ENCODE measurements at places on chromosomes 1 and 21.
A peak's percentile ranks its signal among the peaks of the same experiment; 100 is the strongest.

- peak; percentile 2 for DNase-seq
These were observed 890.6 kb downstream of the KCNT2 start for GRCh38 chr1:195717651-195718050.

- no peak for DNase-seq
These were observed 57.3 kb downstream of the RHOU start for GRCh38 chr1:228792601-228793000.

GRCh38 chr1:39144924-39145323 lies 59.6 kb upstream of the MACF1 start:
- no peak for DNase-seq

- DNase-seq = no peak
These were observed 97.2 kb downstream of the TBX15 start for GRCh38 chr1:118890851-118891384.

DNA sequence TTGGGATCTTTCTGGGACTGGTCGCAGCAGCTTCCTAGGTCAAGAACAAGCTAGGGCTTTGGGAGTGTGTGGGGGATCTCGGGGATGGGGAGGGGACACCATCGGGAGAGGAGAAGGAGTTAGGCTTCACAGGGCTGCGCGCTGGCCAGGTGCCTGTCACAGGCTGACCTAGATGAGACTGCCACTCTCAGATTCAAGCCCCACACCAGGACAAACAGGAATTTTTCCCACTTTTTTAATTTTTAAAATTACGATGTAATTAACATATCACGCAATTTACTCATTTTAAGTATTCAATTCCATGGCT lies 180.6 kb downstream of the CAMTA1 start:
- no peak for DNase-seq

DNA sequence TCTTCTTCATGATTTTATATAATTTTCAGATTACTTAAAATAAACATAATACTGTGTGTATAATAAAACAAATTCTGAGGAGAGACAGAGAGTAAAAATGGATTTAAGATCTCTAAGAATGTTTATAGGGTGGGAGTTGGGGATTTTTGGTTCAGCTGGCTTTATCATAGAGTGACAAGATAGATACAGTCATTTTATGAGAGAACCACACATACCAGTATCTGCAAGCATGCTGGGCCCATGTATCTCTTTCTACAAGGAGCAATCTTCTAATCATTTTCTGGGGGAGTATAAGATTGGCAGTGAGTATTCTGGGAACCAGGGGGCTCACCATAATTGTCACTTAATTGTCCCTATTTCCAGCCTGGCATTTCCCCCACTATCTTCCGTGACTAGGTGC lies 64.3 kb upstream of the DUSP10 start:
- no peak for DNase-seq

DNA sequence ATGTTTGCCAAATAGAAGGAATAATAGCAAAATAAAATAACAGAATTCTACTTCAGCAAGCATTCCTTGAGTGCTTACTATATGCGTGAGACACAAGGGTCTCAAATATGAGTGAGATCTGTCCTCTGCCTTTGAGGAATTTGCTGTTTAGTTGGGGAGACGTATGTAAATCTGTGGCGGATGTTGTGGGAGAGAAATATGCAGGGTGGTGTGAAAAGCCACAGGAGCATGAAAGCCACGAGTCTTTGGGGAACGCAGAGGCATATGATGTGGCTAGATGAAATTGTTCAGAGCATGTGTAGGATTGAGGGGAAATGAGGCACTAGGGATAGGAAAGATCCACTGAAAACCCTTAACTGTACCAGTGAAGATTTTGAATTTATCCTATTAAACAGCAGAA lies 244.4 kb downstream of the PBX1 start:
- DNase-seq = no peak

DNA sequence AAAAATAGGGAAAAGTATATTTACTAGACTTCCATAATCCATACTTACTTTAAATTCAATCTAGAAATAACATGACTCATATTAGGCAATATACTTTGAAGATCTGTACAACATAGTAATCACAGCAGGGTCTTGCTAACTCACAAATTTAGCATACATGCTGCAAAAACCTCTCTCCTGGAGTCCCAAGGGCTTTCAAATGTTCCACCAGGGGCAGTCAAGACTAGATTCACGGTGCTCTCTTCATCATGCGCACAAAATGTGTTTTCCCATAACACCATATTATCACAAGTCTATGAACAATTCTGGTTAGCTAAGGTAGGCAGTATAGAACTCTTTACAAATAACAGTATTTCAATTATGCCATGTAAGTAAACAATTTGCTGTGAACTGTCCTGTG lies 45.8 kb downstream of the SSX2IP start:
- no peak for DNase-seq

DNA sequence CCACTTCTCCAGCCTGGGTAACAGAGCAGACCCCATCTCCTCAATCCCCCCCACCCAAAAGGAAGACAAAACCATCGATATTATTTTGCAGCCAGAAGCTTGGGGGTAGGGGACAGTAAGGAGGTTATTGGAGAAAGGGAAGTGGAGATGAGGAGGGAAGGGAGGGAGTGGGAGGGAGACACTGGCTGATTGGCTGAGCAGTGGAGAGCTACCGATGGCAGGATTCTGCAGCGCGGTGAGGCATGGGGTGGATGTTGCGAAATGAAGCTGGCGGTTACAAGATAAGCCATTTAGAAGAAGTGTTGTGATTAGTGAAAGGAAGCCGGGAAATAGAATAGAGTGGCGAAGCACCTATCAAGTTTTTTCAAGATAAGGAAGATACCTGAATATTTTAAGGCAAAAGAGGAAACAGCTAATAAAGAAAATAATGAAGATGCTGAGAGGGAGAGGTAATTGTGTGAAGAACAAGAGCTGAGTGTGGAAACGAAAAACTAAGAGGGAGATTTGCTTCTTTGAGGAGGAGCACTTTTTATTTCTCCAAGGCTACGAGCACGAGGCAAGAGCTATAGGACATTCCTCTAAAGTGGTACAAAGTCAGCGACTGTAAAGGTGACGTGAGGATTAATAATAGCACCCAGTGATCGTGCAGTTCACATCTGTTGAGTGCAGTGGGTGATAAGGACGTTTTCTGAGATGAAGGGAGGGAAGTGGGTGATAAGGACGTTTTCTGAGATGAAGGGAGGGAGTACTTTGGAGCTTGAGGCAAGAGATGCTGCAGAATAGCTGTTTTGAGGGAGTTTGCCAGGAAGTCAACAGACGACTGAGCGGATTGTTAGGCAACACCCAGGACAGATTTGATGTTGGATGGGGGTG lies 103.2 kb upstream of the KIF26B start:
- DNase-seq = no peak

- no peak for DNase-seq
These were observed 96.4 kb upstream of the CACNA1E start for GRCh38 chr1:181386951-181387350.

DNA sequence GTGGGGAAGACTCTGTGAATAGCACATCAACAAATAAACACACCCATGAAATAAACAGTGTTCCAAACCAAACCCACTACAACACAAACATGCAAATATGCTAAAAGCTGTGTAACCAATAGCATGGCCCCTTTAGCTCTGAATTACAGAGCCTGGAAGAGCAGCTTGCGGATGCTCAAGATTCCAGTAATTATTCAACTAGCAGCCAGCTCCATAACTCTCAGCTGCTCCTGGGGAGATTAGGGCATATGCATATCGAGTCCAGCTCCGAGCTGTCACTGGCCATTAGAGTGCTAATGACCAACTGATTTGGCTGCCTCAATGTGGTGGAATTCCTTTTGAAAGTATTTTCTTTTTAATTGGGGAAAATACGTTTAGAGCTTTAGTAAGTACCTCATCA lies 207.1 kb downstream of the HHAT start:
- peak; percentile 55 for DNase-seq

DNA sequence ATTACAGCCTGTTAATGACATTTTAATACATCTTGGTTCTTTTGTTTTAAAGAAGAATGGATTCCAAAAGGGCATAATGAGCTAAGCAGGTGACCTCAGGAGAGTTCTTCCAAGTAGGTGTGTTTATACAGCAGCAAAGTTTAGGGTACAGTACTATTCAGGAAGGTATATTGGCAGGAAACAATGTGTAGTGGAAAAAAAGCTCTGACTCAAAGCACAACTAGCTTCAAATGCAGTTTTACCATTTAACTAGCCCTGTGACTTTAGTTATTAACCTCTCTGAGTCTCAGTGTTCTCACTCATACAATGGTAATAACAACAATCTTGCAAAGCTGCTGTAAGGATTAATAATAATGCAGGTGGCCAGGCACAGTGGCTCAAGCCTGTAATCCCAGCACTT lies 29.9 kb downstream of the FAF1 start:
- no peak for DNase-seq

DNA sequence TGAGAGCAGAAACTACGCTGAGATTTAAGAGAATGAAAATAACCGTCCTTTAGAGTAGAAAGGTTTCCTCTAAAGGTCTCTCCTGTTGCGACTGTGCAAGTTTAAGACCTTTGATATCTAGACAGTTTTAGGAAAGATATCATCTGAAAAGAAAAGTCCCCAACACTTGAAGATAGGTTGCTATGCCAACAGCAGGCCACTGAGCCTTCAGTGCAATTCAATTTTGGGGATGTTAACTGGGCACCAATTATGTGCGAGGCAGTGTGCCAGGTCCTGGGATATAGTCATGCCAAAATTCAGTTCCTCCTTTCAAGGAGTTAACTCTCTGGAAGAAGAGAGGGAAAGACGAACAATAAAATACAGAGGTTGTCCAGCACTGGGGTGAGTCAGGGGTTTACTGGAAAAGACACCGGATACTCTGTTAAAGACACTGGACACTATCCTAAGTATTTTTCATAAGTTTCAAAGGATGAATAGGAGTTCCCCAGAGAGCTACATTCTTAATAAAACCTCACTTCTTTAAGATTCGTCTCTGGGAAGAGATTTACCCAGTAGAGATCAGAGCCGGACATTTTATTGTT lies 25.5 kb upstream of the ZNF281 start:
- no peak for DNase-seq

- no peak for DNase-seq
These were observed 47.0 kb upstream of the DYRK1A start for GRCh38 chr21:37319551-37319950.

GRCh38 chr21:45109831-45110492 lies 35.6 kb downstream of the ADARB1 start:
- DNase-seq = peak; percentile 72

GRCh38 chr1:200969726-200970561 lies 53.6 kb downstream of the KIF21B start:
- DNase-seq = no peak

GRCh38 chr21:41751611-41752011 lies 15.2 kb downstream of the RIPK4 start:
- DNase-seq = no peak

GRCh38 chr1:212884592-212884991 lies 26.5 kb downstream of the FLVCR1 start:
- no peak for DNase-seq

DNA sequence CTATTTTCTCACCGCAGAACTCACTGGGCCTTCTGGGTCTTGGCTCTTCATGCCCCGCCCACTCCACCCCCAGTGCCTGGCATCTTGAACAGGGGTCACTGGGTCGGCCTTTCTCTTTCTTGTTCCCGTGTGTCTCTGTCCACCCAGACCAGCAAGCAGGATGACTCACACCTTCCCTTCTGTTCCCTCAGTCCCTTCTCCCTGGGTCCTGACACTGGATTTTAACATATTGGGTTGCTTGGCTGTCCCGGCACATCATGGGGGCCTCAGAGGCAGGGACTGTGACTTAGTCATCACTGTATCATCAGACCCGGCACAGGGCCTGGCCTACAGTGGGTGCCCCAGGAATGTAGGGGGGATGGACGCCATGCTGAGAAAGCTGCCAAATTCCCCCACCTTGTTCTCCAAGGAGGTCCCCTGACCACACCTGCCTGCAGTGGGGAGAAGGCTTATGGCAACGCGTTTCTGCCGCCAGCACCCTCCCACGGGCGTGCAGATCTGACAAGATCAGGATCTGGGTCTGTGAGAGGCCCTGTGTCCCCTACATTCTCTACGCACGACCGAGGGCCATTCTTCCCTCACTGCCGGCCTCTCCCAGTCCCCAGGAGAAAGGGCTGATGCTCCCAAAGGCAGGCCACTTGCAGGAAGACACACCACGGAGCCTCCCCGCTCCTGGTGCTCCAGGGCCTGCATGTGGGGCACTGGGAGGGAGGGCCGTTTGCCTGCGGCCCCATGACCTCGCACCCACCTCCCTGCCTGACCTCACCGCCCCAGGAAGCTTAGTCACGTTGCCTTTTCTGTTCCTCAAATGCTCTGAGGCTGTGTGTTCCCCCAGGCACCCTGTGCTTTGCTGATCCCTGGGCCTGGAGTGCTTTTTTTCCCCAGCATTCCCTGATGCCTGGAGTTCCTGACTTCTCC lies 157.2 kb upstream of the TMEM51 start:
- DNase-seq = peak; percentile 66

DNA sequence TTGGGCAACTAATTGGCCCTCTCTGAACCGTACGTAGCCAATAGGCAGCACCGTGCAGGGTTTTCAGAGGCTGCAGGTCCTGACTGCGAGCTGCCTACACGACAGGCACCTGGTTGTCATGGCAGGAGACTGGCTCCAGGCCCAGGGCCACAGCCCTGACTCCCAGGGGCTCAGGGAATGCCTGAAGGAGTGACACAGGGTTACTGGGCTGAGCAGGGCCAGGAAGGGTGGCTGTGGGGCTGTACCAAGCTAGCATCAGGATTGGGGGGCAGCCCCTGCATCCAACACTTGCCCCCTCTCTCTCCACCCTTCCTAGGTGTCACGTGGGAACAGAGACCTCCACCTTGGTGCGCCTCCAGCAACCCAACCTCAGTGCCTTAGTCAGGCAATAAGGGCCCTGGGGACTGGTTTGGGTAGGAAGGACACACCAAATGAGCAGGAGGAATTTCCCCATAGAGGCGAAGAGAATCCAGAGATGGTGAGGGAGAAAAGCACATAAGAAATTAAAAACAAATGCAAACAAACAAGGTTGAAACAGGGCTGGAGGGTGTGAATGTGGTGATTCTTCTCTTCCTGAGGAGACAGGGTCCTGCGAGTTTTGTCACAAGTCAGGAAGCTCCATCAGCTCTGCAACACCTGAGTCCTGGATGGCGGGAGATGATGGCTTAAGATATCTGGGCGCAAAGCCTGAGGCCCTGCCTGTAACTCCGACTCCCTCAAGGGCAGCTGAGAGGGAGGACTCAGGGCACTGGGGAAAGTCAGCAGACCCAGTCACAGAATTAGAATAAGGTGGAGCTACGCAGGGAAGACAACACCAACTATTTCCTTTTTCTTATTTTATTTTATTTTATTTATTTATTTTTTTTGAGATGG lies 19.7 kb upstream of the RNU1-4 start:
- DNase-seq = no peak

DNA sequence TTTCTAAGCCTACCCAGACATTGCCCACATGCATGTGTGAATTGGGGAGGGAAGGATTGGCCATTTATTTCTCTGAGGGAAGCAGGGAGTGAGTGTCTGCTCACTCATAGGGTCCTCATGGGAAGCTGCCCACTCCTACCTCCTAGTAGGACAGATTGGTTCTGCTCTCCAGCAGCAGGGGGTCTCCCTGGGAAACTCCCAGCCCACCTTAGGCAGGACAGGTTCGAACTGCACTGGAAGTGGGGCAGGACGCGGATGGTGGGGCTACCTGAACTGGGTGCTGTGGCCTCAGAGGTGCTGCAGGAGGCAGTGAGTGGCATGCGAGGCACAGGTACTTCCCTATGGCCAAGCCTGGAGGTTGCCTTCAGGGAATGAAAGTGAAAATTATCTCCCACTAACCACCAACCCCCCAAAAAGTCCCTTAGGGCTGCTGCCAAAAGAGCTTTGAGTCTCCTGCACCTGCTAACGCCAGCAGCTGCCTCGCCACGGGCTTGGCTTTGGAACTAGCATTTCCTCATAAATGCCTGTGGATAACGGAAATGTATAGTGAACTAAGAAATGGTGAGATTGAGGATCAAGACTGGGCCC lies 157.0 kb upstream of the COA6 start:
- DNase-seq = peak; percentile 35

GRCh38 chr1:201944639-201945038 lies 1.7 kb downstream of the LMOD1 start:
- DNase-seq = no peak

Measured in G401 (cell line).